ENCODE measurements at places on chromosomes 5 and 9.

DNA sequence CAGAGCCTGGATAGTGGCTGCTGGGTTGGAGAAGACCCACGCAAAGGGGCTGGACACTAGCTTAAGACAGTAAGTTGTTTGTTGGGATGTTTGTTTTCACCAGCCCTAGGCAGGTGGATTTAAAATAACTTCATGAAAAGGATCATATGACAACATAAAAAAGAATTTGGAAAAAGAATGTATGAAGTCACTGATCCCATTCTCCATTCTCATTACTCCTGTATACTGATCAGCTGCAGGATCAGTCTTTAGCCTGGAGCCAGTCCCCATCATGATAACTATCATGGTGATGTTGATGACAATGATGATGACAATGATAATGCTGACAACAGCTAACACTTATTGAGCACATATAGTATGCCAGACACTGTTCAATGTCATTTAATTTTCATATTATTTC lies 92.1 kb upstream of the IFNE start:
- no peak for DNase-seq

DNA sequence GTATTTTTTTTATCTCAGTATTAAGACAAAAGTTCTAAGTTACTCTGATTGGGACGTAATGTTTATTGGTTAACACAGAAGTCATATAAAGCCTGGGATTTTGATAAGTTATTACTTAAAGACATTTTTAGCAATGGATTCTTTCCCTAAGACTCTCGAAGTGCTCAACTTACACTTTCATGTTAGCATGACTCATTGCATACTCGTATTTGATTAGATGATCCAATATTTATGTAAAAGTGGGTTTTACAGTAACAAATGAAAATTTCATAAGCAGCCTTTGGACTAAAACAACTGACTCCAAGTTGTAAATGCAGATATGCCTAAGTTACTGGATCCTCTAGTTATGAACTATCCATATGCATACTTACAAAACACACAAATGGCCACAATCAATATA lies 567.7 kb upstream of the NUDT12 start:
- DNase-seq, result no peak

- no peak for DNase-seq
These were observed 23.2 kb upstream of the CARNMT1 start for GRCh38 chr9:75051285-75051684.

GRCh38 chr9:37325778-37326177 lies 96.7 kb upstream of the GRHPR start:
- DNase-seq, result no peak

GRCh38 chr9:127522727-127523126 lies 71.4 kb downstream of the LRSAM1 start:
- no peak for DNase-seq

DNA sequence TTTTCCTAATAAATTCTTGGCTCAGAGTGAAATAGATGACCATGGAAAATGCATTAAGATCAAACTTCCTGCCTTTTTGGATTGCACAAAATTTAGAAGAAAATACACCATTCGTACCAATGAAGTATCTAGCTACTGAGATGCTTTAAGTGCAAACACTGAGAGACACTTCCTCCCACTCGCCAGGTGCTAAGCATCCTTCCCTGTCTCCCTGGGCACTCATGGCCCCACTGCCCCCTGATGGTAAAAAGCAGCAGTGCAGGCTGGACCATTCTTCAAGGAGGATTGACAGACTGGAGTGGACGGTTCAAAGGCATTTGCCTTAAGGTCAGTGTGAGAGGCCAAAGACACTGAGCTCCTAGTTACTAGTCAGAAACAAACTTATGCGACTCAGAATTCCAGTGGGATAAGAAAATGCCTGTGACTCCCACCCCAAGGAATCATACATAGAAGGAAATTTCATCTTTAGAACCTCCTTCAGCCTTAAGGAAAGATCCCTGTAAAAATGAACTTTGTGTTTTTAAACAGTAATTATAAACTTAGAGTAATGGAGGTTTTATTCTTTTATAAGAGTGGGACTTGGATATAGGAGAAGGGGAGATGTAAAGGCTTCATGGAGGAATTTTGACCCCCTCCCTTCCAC lies 86.0 kb upstream of the SLC30A5 start:
- peak; percentile 83 for DNase-seq

DNA sequence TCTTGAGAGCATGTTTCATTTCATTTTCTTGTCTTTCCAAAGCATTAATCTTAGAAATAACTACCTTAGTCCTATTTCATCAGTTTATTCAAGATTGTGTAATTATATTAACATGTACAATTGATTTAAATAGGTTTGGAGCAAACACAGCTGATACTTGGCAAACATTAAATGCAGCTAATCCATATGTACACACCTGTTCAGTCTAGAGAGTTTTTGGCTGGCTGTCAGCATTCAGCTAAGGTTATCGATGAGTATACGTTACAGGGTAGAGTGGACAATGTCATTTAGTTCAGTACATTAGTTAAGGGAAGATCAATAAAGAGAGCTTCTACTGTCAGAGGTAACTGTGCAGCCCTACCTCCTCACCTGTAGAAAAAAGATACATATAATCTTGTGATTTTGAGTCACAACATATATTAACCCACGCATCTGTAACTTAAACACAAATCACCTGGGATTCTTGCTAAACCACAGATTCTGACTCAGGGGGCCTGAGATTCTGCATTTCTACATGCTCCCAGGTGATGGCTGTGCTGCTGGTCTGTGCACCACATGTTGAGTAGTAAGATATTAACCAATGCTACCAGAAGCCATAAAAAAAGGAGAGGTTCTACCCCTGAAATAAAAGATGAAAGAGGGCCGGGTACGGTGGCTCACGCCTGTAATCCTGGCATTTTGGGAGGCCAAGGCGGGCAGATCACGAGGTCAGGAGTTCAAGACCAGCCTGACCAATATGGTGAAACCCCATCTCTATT lies 34.1 kb upstream of the PCA3 start:
- no peak for DNase-seq

- no peak for DNase-seq
These were observed 31.3 kb downstream of the FYB1 start for GRCh38 chr5:39187831-39188731.

- DNase-seq, result no peak
These were observed 36.3 kb upstream of the DMRT1 start for GRCh38 chr9:805151-805550.

DNA sequence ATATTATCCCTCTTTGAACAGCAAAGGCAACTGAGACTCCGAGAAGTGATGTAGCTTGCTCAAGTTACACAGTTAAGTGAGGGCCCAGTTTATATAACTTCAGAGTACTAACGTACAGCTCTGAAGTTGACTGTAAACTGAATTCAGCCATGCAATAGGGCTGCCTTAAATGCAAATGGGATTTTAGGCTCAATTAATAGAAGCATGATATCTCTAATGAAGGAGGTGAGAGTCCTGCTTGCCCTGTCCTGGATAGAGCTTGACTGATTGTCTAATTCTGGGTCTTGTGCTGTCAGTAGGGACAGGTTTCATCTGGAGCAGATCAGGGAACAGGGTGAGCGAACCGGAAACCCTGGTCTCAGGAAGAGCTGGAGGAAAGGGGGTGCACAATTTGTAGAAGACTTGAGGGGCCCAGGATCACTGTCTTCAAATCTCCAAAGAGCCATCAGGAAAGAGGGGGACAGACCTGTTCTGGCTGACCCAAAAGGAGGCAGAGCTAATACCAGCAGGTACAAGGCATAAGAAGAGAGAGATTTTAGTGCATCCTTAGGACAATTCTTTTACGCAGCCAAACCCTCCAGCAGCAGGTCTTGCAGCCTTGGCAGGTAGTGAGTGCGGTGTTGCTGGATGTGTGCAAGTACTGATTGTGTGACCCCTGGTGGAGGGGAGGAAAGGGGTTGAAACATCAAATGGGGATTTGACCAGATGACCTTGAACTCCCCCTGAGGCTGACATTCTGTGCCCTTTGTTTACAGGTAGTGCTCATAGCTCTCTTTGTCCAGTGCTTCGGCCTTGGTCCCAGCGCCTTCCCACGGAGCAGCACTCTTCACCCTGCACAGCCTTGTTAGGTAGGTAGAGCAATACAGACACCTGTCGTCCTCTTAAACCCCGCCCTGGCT lies 13.0 kb downstream of the GSN start:
- no peak for DNase-seq

DNA sequence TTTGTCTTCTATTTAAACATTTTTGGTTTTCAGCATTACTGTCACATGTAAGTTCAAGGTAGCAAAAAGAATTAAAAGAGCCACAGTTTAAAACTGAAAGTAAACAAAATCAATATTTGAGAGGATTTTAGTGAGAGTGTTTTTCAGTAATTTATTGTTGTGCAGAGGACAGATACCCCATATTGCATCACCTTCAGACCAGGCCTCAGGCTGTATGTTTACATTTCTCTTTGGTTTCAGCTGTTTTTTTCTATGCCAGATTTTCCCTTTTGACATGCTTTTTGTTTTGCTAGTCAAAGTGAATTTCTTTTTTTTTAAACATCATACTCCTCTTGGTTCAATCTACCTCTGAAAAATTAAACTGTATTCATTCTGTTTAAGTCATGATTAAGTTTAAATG lies 47.2 kb downstream of the MAST4 start:
- DNase-seq, result no peak

DNA sequence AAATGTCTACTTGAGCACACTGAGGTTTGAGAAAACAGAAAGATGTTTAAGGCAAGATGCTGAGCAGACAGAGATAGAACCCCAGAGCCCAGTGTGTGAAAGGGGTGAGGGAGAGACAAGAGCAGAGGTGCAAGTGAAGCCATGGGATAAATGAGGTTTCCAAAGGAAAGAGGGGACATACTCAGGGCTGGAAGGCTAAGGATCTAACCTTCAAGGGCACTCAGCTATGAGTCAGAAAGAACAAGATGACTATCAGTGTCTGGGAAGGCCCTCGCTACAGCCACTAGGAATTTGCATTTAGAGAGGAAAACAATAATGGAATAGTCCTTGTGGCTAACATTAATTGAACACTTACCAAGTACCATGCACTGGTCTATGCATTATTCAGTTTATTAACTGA lies 113.7 kb downstream of the HTR4 start:
- DNase-seq, result no peak

DNA sequence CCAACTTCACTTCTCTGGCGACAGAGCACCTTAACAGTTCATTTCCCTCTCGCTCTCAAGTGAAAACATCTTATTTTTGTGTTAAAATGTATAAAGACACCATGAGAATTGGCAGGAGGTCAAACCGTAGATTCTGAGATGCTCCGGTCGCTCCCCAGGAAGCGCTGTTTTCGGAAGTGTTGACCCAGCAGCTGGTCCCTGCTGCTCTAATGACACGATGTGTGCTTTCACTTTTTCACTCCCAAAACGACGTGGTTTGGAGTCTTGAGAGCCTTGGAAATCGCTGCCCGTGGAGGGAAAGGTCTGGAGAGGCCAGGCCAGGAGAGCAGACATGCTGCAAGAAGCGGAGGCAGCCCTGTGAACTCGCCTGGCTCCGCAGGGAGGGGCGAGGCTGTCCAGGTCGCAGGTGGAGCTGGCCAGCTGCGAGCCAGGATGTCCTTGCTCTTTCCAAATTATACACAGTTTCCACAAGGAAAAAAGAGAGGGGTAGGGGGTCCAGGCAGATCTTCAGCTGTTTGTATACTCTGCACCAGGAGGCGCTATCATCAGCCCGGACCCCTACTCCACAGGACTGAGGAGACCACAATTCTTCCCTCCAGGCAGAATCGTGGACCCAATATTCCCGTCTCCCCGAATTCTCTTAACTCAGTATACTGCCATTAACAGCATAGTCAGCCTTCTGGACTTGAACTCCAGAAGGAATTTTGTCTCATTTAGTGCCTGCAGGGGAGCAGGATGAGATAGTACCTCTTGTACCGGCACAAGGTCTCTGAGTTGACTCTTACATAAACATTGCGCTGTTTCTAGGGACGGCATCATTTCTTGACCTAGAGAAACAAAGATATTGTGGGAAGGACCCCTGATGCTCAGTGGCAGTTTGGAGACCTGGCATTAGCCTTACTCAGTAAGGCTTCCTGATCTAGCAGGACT lies 248.6 kb upstream of the ANKRD55 start:
- peak; percentile 64 for DNase-seq

DNA sequence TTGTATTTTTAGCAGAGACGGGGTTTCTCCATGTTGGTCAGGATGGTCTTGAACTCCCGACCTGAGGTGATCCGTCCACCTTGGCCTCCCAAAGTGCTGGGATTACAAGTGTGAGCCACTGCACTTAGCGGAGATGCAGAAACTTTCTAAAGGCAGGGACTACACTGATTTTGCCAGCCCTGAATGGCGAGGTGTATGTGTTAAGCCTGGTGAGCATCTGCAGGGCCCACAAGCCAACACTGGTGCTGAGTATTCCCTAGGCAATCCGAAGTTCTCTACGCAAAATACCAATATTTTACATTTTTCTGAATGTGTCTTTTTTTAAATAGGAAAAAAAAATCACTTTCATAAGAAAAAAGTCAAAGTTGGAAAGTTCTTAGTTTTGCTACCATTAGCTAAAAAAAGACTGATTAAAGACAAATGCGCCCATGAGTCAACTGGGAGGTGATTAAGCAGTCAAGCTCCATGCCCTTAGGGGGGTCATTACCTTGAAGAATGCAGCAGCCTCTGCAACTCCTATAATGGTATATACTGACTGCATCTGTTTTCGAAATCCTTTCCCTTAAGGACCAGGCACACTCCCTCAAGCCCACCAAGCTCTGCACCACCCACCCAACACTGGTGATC lies 502.8 kb downstream of the BNC2 start:
- DNase-seq, result no peak

- DNase-seq, result no peak
These were observed 600.5 kb downstream of the NR2F1-AS1 start for GRCh38 chr5:92980491-92980890.

DNA sequence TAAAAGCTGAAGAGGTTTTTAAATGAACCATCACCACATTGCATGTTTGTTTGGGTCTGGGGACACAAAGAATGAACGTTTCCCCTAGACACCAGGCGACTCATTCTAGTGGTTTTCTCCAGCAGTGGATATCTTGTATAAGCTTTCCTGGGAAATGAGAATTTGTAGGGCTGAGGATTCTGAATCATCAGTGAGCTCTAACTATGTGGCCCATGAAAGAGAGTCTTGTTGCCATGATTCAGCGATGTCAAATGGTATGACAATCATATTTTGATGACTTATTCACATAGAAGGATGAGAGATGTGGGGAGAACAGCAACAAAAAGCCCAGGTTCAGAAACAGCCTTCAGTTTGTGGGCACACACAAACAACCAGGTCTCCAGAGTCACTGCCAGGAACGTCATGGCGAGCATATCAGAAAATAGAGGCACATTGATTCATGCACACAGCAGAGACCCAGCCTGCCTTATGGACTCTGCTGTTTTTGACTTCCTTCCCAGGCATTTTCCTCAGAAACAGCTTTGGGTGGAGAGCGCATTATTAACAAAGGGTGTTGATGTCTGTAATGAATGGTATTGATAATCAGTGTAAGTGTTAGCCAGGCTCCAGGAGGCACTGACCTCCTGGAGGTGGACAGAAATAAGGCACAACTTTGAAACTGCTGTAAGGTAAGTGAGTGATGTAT lies 13.3 kb downstream of the ZNF474 start:
- DNase-seq, result no peak
